ENCODE measurements at places on chromosomes 6 and 20.

- H3K27ac ChIP-seq: no peak within 1 kb of the TSS
- H3K4me1 ChIP-seq: no peaks in the 10 kb centered on the region
- no peaks in the 10 kb centered on the region for H3K27me3 ChIP-seq
- no peak within 1 kb of the TSS for H3K4me3 ChIP-seq
These were observed at the start of gene TRDN for GRCh38 chr6:123636782-123637181. TSS of gene TRDN (minus strand) at chr6:123636950. CDS start at chr6:123636775, 175 bp downstream.

DNA sequence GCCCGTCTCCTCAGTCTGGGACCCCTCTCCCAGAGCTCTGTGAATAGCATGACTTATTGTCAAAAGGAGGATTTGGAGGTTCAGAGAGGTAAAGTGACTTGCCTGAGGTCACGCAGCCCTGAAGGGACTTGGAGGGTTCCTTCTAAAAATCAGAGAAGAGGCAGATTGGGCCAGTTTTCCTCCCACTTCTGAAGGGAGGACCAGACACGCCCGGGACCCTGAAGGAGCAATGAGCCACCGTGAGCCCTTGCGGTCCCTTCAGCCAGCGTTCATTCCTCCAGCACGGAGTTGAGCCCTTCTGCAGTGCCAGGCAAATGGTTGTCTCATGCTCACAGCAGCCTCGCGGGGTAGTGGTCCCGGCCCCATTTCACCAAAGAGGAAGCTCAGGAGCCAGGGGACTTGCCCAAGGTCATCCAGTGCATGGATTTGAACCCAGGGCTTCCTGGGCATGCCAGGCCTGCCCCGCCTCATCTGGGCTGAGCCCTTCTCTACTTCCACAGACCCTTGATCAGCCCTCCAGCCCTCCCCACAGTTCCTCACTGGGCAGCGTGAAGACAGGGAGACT lies 7.4 kb downstream of the SRC start:
- H3K27me3 ChIP-seq: no peaks in the 10 kb centered on the region
- no peak overlapping the region for H3K27ac ChIP-seq
- peaks cover 16% of the 10 kb centered on the region for H3K4me1 ChIP-seq

GRCh38 chr20:25177890-25178321 lies 17.6 kb upstream of the ENTPD6 start:
- DNase-seq: no peak
- H3K36me3 ChIP-seq: peaks cover 2% of the 10 kb centered on the region
- H3K4me1 ChIP-seq: no peaks in the 10 kb centered on the region
- H3K4me3 ChIP-seq: no peak overlapping the region
- peaks cover 7% of the 10 kb centered on the region for H3K27me3 ChIP-seq

DNA sequence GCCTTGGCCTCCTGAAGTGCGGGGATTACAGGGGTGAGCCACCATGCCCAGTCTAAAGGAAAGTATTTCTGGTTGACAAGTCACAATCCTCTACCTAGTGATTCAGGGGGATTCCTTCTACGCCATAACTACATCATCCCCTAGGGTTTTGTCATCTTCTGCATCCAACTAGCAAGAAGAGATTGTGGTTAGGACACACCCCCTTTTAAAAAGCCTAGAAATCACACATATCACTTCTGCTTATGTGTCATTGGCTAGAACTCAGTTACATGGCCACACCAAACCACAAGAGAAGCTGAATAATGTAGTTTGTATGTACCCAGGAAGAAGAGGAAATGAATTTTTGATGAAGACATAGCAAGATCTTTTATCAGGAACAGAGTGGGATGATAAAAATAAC lies 14.7 kb upstream of the CHD6 start:
- H3K4me1 ChIP-seq: peaks cover 5% of the 10 kb centered on the region
- DNase-seq: no peak
- H3K36me3 ChIP-seq: no peaks in the 10 kb centered on the region
- no peak overlapping the region for H3K27ac ChIP-seq

DNA sequence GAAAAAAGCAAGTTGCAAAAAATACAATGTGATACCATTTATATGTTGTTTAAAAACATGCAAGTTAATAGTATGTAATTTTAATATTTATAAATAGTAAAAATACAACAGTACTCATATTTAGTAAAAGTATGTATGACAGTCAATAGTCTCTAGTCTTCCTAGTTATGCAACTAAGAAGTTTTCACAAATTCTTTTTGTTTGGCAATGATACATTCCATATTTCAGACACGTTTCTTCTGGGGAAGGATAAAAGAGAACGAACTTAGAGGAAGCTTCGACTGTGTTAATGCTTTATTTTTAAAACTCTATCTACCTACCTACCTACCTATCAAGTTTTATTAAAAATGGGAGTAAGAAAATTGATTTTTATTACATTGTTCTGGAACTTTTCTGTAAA lies 77.7 kb downstream of the UBE3D start:
- H3K27me3 ChIP-seq: no peaks in the 10 kb centered on the region
- no peaks in the 10 kb centered on the region for H3K4me1 ChIP-seq
- no peak overlapping the region for H3K4me3 ChIP-seq
- DNase-seq: no peak

DNA sequence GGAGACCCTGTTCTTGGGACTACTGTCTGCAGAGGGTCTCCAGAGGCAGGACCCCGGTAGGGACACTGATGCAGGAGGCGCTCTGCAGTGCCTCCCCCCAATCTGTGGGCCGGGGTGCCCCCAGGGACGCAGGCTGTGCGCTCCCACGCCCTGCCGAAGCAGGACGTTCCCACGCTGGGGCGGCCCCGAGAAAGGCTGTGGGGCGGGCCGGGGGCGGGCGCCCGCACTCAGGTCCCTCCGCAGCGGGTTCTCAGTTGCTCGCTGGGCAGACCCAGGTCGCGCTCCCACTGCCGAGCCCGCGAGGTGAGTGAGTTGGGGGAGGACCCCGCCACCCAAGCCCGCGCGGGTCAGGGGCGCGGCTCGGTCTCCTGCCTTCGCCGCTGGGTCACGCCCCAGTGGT lies at the start of gene COX4I2:
COX4I2 (plus strand) TSS at position 253 of the 400 bp plus-strand sequence. CDS start 1,106 bp downstream, outside the sequence.
- H3K4me3 ChIP-seq: no peak within 1 kb of the TSS
- no peak within 1 kb of the TSS for H3K27ac ChIP-seq
- peaks cover 24% of the 10 kb centered on the region for H3K27me3 ChIP-seq
- peaks cover 3% of the 10 kb centered on the region for H3K36me3 ChIP-seq
- no peak for DNase-seq

DNA sequence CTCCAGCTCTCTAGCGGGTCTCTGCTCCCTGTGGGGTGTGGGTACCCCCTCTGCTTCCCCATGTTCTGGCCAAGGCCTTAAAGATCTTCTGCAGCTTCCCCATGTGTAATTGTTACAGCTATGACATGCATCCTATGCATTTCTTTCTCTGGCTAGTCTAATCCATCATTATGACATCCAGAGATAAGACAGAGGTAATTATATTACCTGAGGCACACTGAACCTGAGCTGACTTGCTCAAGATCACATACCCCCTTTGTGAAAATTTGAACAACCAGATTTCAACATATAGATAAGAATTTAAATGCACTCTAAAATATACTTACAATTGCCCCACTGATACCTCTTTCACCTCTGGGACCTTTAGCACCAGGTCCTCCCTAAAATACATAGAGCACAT lies 102.4 kb downstream of the COL12A1 start:
- H3K36me3 ChIP-seq: no peaks in the 10 kb centered on the region
- H3K27me3 ChIP-seq: no peaks in the 10 kb centered on the region
- H3K4me1 ChIP-seq: no peaks in the 10 kb centered on the region
- DNase-seq: no peak

GRCh38 chr20:8471465-8471864 lies 339.4 kb downstream of the PLCB1 start:
- peaks cover 20% of the 10 kb centered on the region for H3K4me1 ChIP-seq
- H3K27me3 ChIP-seq: no peaks in the 10 kb centered on the region
- H3K27ac ChIP-seq: no peak overlapping the region
- no peaks in the 10 kb centered on the region for H3K36me3 ChIP-seq
- DNase-seq: no peak
- H3K4me3 ChIP-seq: no peak overlapping the region

DNA sequence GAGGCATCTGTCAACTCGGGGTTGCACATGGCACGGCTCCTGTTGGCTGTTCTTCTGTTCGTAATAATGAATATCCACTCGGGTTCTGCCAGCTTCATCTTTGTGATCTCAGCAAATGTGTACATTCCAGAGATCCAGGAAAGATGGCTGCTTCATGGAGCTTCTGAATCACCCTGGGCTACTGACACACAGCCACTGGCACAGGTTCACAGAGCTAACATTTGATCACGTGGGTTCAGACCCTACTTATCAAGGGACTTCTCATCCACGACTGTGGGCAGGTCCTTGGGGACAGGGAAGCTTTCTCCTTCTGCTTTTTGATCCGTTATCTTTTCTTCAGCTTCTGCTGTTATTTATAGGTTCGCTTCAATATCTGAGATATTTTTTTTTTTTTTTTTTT lies 18.1 kb downstream of the PPP1R3G start:
- no peaks in the 10 kb centered on the region for H3K4me1 ChIP-seq
- no peak for DNase-seq
- H3K27me3 ChIP-seq: no peaks in the 10 kb centered on the region
- H3K27ac ChIP-seq: no peak overlapping the region
- no peaks in the 10 kb centered on the region for H3K36me3 ChIP-seq

GRCh38 chr20:56630086-56630493 lies 984 bp downstream of the TFAP2C start:
- no peak for DNase-seq
- peaks cover 87% of the 10 kb centered on the region for H3K27me3 ChIP-seq

- no peak overlapping the region for H3K27ac ChIP-seq
- no peak for DNase-seq
- H3K36me3 ChIP-seq: no peaks in the 10 kb centered on the region
- H3K4me3 ChIP-seq: no peak overlapping the region
- peaks cover 71% of the 10 kb centered on the region for H3K27me3 ChIP-seq
- H3K4me1 ChIP-seq: no peaks in the 10 kb centered on the region
These were observed 40.5 kb downstream of the SCGN start for GRCh38 chr6:25692472-25692871.

DNA sequence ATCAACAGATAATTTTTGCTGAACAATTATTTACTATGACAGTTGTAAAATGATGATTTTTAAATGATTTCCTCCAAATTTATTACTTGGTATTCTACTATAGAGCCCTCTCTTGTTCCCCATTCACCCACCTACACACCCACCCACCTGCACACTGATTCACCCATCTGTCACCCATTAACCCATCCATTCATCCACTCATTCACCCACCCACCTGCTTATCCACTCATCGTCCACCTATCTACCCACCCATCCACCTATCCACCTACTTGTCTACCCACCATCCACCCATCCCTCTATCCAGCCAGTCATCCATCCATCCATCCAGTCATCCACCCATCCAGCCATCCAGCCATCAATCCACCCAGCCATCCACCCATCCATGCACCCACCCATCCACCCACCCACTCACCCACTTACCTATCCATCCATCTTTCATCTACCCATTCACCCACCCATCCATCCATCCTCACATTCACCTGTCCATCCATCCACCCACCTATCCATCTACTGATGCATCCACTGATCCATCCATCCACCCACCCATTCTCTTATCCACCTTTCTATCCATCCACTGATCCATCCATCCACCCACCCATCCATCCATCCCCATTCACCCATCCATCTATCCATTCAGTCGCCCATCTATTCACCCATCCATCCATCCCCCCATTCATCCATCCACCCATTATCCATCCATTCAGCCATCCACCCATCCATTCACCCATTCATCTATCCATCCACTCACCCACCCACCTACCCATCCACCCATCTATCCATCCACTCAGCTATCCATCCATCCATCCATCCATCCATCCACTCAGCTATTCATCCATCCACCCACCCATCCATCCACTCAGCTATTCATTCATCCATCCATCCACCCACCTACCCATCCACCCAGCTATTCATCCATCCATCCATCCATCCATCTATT lies 72.0 kb downstream of the SYNJ2 start:
- H3K27ac ChIP-seq: peak overlapping the region; percentile 47
- no peaks in the 10 kb centered on the region for H3K4me1 ChIP-seq
- no peaks in the 10 kb centered on the region for H3K27me3 ChIP-seq
- no peak overlapping the region for H3K4me3 ChIP-seq
- peaks cover 4% of the 10 kb centered on the region for H3K36me3 ChIP-seq

GRCh38 chr20:15922556-15922955 lies 650.7 kb downstream of the KIF16B start:
- H3K27ac ChIP-seq: no peak overlapping the region
- no peaks in the 10 kb centered on the region for H3K36me3 ChIP-seq
- H3K4me3 ChIP-seq: no peak overlapping the region
- DNase-seq: no peak
- H3K4me1 ChIP-seq: no peaks in the 10 kb centered on the region

DNA sequence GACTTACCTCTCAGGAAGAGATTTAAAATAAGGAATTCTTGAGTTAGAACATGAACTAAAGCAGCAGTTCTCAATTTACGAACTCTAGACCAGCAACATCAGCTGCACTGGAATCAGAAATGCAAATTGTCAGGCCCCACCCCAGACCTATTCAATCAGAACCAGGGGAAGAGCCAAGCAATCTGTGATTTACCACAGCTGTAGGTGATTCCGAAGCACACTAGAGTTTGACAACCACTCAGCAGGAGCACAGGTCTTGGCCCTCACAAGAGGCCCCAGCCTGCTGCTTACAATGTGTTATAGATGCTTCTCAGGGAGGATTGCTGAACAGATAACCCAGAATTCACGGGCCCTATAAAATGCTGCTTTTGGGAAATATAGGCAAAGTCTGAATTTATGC lies 279.2 kb downstream of the PTPRK start:
- no peaks in the 10 kb centered on the region for H3K4me1 ChIP-seq
- H3K4me3 ChIP-seq: no peak overlapping the region
- no peaks in the 10 kb centered on the region for H3K27me3 ChIP-seq
- H3K36me3 ChIP-seq: no peaks in the 10 kb centered on the region
- no peak overlapping the region for H3K27ac ChIP-seq
- DNase-seq: no peak

- H3K27ac ChIP-seq: no peak overlapping the region
- H3K4me3 ChIP-seq: no peak overlapping the region
- no peaks in the 10 kb centered on the region for H3K27me3 ChIP-seq
- peaks cover 5% of the 10 kb centered on the region for H3K36me3 ChIP-seq
- no peak for DNase-seq
These were observed 7.4 kb upstream of the ULBP3 start for GRCh38 chr6:150076196-150076893.

Measured in effector memory CD8-positive, alpha-beta T cell (primary cell).